Omental fat pad (tissue), 4 donors: ENCODE measurements at places on chromosomes 12 and 14.

DNA sequence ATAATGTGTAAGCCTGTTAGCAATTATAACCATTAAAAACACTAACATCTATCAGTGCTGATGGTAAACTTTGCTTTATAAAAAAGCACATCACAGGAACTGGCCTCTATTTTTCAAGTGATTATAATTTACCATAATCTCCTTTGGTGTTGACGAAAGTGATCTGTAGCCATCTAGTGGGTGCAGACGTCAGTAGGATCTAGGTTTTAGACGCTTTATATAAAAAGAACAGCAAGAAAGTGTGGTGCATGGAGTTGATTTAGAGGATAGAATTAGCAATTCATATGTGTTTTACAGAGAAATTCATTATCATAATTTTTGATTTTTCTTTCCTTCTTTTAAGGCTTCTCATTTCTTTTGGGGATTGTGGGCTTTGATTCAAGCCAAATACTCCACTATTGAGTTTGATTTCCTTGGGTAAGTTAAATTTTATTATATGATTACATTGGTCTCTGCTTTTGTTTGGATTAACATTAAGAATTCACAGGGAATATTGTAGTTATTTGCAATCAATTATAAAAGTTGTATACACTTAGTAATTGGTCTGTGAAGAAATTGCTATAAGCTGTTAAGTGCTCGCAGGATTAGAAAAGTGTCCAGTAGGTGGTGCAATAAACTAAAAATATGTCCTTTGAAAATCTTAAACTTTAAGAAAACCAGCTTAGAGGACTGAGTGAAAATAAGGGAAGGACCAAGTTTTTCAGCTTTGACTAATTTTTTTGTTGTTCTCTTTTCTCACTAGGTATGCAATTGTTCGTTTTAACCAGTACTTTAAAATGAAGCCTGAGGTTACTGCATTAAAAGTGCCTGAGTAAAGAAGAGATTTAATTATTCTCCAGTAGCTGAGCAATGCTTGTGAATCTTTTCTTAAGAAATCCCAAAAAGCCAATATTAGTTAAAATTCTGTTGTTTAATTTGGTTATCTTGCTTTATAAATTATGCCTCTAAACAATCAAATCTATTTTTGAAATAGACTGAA, 59.5 kb downstream of the ETNK1 start:
- no peak for DNase-seq

DNA sequence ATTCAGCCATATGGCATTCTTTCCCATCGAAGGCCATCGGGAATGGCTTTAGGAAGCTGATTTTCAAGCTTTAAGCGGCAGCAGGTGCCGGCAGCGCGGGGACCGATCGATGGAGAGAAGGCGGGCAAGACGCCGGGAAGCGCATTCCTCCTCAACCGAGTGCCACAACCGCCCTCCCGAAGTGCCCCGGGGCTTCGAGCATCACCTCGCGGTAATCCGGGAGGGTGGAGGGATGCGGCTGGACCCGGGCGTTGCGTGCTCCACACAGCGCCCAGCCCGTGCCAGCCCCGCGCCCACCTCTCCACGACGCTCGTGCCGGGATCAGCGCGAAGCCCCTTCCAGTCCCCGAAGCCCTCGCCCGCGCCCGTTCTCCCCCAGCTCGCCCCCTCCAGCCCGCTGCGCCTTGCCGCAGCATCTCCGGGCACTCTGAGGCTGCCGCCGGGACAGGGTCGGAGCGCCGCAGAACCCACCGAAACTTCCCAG, 3.2 kb downstream of the USP44 start:
- no peak for DNase-seq

DNA sequence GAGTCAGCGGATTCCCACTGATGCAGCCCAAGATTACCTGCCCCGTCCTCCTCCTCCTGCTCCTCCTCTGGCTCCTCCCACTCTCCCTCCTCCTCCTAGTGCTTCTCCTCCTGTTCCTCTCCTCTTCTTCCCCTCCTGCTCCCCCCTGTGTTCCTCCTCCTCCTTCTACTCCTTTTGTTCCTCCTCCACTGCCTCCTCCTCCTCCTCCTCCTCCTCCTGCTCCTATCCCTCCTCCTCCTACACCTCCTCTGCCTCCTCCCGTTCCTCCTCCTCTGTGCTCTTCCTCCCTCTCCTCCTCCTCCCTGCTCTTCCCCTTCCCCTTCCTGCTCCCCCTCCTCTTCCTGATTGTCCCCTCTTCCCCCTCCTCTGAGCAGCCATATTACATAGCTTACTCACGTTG, 141.3 kb downstream of the CACNA1C start:
- no peak for DNase-seq

- no peak for DNase-seq
Observed at GRCh38 chr14:100892496-100893227, 10.9 kb downstream of the RTL1 start.

DNA sequence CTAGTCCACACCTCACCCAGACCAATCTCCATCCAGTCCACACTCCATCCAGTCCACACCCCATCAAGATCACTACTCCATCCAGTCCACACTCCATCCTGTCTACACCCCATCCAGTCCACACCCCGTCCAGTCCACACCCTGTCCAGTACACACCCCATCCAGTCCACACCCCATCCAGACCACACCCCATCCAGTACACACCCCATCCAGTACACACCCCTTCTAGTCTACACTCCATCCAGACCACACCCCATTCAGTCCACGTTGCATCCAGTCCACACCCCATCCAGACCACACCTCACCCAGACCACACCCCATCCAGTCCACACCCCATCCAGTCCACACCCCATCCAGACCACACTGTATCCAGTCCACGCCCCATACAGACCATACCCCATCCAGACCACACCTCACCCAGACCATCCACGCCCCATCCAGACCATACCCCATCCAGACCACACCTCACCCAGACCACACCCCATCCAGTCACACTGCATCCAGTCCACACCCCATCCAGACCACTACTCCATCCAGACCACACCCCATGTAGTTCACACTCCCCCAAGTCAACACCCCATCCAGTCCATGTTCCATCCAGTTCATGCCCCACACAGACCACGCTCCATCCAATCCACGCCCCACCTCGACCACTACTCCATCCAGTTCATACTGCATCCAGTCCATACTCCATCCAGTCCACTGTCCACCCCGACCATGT, 116.6 kb upstream of the RTL1 start:
- DNase-seq, result peak; percentile 11

DNA sequence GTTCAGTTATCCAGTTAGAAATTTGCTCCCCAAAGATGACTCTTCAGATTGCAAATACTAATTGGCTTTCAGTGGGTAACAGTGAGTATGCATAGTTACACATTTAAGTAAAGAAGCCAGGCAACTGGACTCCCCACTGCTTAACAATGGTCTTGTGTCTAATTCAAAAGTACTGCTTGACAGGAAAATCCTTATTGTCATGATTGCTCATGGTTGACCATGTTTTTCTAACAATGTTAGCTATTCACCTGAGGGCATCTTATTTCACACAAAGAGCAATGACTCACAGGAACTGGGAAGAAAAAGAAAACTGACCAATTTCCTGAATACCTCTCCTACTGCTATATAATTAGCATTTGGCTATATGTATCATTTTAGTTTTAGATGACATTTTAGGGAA, 33.7 kb upstream of the ALG10B start:
- DNase-seq, result no peak
